Activated CD4-positive, CD25-positive, alpha-beta regulatory T cell treated with anti-CD3 and anti-CD28 coated beads, Interleukin-2, amount 50 U/mL, for 24 hours (primary cell): ENCODE measurements at places on chromosomes 4 and X.

DNA sequence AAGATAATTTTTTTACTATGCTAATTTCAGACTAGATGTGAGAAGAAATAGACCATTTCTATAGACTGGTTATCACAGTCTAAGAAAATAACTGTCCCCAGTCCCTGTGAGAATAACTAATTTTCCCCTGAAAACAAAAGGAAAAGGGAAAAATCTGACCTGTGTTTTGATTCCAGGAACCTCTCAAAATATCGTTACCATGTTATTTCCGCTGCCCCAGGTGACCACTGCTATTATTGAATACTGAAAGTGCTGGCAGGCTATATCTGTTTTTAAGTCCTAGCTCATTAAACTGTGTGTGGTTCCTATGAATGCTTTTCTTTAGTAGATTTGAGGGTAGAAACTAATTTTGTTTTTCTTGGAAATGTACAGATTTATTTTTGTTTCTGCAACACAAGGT lies 83.6 kb downstream of the GAB1 start:
- no peak for ATAC-seq

- no peak for ATAC-seq
Observed at GRCh38 chr4:70948665-70949260, 44.7 kb upstream of the DCK start.

DNA sequence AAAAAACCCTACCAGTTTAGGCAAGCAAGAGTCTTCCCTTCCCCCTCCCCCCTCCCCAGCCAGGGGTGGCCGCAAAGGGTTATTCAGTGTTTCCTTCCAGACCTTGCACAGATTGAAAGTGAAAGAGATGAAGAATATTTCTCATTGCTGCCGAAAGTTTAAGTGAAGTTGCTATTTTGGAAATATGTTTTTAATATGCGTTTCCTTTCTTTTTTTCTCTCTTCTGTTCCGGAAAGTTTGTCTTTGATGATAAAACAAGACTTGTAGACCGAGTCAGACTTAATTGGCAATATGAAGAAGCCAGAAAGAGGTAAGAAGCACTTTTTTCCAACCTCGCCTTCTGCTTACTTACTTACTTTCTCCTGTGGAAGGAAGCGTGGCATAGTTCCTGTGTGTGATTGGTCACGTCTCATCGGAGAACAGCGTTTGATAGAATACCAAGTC lies 58.5 kb upstream of the CLCN4 start:
- ATAC-seq: peak; percentile 90

DNA sequence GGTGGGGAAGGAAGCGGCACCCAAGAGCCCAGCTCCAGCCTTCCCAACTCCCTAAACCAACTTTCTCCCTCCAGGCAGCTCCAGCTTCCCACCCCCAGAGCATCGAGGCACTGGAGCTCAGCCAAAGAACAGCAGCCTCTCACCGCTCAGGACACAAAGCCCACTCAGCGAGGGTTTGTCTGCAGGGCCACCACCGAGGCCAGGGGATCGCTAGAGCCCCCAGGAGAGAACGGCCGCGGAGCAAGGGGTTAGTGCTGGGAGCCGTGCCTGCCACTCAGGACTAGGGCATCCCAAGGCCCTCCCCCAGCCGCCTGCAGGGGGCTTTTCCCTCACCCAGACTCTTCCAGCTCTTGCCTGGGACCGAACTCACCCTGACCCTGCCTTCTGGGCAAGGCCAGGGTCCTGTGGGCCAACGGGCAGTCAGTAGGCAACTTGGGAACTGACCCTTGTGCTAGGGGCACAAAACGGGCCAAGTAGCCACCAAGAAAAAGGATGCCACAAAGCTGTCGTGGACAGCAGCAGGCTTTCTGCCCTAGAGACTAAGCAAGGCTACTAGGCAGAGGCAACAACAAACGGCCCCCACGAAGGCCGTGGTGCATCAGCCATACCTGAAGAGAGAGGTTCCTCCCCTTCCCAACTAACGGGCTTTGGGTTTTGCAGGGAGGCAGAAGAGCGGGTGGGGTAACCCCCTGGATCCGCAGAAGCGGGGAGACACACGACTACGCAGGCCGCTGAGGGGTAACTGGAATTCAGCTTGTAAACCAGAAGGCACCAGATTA lies 2.3 kb downstream of the HCFC1 start:
- ATAC-seq: no peak

DNA sequence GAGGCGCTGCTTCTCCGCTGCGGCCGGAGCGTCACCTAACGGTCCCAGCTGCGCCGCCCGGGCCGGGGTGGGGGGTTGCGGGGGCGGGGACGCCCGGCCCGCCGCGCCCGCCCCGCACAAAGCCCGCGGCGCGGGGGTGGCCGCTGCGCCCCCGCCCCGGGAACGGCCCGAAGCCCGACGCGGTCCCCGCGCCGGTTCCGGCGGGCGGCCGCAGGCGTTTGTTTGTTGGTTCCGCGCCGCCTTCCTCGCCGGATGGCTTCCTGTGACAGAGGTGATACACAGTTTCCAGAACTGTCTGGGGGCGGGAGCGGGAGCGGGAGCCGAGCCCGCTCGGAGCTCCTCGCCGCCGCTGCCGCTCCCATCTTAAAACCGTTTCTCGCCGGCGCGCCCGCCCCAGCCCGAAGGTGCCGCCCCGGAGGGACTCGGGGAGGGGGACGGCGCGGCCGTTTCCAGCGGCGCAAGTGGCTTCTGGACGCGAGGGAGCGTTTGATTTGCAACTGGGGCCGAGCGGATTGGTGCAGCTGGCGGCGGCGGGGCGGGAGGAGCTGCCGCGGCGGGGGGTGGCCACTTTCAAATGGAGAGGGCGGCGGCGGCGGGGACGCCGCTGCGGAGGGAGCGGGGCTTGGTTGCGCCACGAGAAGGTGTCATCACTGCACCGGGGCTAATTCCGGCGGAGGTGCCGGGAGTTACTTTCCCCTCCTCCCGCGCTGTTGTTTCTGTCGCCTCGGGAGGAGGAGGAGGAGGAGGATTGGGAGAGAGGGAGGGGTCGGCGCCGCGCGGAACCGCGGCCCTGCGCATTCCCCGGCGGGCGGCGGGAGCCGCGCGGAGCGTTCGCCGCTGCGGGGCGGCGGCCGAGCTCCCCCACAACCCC lies 2.3 kb downstream of the JADE1 start:
- peak; percentile 44 for ATAC-seq

- no peak for ATAC-seq
Observed at GRCh38 chrX:48896611-48897011, 957 bp downstream of the TIMM17B start.

GRCh38 chrX:46251755-46252154 lies 293.5 kb downstream of the ZNF674 start:
- ATAC-seq: no peak
